Effector memory CD4-positive, alpha-beta T cell (primary cell): ENCODE measurements at places on chromosomes 7 and 10.

DNA sequence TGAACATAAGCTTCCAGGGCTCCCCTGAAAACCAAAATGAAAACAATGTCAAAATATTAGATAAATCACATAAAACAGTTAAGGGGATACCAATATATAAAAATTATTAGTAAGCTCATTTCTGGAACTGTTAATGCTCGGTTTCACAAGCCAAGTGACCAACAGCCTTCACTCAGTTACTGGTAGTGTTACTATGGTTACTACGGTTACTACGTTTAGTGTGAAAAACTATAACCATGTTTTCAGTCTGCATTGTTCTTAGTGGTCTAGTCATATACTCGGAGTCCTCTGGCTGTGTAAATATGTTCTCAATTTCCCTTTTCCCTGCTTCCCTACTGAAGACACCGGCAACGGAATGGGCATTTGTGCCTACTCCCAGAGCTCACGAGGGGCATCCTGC lies 34.8 kb downstream of the HBP1 start:
- DNase-seq = no peak

GRCh38 chr10:28180654-28181053 lies 122.2 kb downstream of the MPP7 start:
- DNase-seq = no peak

DNA sequence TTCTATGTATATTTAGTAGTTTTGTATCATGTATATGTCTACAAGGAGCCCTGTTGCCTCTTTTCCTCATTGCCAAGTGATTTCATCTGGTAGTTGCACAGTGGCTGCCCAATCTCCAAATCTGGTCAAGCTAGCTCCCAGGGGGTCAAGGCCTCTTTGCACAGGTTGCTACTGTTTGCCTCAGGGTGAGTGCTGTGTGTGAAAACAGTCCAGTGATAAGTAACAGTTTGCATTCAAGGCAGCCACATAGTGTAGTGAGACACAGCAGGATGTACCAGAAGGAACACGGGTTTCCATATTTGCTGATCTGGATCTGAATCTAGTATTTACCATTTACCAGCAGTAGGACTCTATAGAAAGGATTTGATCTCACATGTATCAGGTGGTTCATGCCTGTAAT lies 13.3 kb upstream of the EPC1 start:
- no peak for DNase-seq

- no peak for DNase-seq
These were observed 102.3 kb upstream of the RHEB start for GRCh38 chr7:151621961-151622360.

GRCh38 chr7:110139056-110139455 lies 951.9 kb upstream of the LRRN3 start:
- DNase-seq = no peak

DNA sequence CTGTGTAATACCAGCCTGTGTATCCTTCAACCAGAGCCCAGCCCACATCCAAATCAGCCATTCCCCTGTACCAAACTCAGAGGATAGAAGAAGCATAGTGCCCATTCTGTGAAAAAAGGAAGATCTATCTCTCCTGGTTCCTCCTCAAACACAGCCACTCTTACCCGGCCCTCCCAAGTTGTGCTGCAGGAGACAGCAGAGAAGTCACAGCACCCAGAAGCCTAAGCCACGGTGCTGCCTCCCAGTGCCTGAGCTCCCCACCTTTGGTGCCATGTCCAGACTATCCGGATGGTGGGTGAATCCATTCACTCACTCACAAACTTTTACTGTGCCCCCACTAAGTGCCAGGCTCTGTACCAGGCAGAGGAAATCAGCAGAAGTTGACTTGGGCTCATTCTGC lies 166.0 kb upstream of the ZMIZ1 start:
- no peak for DNase-seq

DNA sequence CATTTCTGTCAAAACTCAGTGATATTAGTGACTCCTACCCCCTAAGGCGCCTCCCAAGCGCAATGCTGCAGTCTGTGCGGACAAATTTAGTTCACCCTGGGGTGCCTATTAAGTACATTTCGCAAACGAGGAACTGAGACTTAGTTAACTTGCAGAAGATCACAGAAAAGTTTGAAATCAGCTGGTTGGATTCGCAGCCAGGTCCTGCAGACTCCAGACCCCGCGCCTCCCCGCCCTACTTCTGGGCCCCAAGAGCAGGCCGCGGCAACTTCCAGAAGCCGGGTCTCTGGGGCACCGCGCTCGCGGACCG lies 588 bp downstream of the CYREN start:
- DNase-seq = no peak

DNA sequence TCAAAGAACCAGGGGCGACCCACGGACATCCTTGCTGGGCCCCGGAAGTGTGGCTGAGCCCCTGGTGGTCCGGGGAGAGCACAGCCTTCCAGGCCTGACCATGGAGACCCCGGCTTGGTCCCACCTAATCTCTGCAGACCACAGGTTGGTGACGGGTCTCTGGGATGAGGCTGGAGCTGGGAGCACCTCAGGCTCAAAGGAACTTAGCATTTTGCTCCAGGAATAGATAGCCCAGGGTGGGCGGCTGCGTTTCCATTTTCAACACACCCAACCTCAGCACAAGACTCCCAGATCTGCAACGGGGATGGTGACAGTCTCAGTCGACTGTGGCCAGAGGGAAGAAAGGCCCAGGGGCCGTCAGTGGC lies 58.5 kb downstream of the FOXL3 start:
- DNase-seq = no peak

GRCh38 chr7:563629-564170 lies 44.1 kb upstream of the PDGFA start:
- no peak for DNase-seq

GRCh38 chr7:100864263-100864845 lies 2.8 kb upstream of the TRIP6 start:
- DNase-seq = no peak

DNA sequence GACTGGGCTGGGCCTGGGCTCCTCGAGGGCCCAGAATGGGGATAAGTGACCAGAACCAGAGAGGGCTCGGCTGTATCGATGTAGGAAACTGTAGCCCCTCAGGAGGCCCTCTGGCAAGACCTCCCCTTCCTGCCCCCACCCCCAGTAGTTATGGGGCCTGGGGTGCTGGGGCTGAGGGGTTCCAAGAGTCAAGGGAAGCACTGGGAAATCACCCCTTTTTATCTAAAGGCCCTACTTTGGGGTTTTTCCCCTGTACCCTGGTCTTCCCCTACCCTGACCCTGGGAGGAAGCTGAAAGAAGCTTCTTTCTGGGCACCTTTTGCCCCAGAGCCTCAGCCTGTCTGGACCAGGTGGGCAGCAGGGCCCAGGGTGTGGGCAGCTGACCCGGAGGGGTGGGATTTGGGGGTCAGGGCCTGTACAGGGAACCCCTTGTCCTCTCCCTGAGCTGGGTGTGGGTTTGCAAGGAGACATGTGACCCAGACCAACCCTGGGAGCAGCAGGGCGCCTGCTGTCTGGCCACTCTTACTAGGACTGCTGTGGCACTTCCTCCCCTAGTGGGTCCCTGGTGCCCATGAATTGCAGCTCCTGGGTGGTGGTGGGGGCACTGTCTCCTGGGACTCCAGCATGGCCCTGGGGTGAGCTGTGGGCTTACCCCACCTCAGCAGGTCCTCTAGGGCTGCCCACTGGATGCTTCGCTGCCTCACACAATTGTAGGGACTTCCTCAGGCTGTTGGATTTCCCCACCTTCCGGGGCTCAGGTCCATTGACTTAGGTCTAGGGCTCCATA lies 1.5 kb downstream of the IRF5 start:
- no peak for DNase-seq

DNA sequence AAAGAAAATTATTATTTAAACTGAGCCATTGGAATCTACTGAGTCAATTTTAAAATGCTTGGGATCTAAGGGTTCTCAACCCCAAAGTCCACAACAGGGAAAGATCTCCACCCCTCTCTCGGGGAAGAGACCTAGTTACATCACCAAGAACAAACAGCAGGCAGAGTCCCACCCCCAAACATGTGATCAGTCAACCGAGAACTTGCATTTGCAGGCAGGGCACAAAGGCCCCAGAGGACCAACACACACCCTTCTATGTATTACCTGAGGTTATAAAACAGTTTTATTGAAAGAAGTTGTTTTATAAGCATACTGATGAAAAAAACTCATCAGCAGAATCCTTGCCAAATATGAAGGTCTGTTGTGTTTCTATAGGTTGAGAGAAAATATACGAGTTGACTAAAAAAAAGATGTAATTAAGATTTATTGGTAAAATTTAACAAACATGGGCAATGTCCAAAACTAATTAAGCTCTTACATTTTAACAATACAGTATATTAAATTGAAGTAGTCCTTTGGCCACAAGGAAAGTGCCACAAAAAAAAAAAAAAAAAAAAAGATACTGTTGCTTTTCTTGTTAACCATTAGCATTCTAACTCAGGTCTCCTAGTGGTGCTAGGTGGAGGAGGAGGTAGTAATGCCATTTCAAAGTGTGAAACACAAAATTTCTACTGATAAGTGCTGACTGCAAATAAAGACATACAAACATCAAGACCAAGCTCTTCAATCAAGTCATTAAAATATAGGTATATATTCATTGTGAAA lies 975 bp upstream of the USP54 start:
- DNase-seq = no peak

DNA sequence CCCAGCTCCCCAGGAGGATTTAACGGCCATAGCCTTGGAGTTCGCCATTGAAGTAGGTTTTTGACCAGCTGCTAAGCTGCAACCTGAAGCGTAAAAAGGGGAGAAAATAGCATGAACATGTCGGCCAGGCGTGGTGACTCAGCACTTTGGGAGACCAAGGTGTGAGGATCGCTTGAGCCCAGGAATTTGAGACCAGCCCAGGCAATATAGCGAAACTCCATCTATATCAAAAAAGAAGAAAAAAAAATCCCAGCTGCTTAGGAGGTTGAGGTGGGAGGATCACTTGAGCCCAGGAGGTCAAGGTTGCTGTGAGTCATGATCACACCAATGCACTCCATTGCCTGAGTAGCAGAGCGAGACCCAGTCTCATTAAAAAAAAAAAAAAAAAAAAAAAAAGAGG lies 32.2 kb upstream of the MCU start:
- DNase-seq = no peak

- DNase-seq = no peak
These were observed 323.6 kb downstream of the BBS9 start for GRCh38 chr7:33452805-33453502.

GRCh38 chr10:111171183-111171582 lies 94.4 kb downstream of the ADRA2A start:
- no peak for DNase-seq

- DNase-seq = no peak
These were observed 165.5 kb downstream of the LRRN3 start for GRCh38 chr7:111256391-111256790.

GRCh38 chr10:43057231-43057711 lies 19.6 kb upstream of the RET start:
- DNase-seq = no peak

DNA sequence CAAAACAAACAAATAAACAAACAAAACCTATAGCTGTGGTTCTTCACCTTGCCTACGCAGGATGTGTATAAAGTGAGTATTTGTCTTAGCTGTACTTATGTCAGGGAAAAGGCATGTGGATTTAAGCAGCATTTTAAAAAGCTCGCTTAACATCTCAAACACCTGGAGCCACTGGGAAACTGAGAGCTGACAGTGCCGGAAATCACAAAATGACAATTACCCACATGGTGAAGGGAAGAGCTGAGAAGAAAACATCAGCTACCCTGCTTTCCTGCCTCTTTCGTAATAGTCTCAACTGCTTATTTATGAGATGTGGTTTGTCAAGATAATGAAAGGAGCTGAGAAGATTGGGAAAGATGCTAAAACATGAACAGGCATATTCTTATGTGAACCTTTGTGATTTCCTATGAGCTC lies 31.1 kb upstream of the MSMB start:
- DNase-seq = no peak

DNA sequence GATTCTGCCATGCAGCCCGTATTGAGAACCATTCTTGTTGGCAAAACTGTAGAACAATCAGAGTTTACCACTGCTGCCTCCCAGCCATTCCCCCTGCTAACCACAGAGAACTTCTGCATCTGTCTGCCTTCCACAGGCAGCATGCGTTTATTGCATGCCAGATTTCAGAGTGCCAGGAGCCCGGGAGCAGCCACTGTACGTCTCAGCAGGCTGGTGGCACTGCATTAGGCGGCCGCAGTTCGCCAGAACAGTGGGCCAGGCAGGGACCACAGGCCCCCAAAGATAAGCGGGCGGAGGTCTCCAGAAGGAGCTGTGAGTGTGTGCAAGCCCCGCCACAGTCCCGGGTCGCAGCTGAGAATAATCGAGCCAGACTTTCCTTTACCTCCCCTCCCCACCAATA lies 31.8 kb downstream of the ZNF467 start:
- no peak for DNase-seq

- DNase-seq = no peak
These were observed 837.8 kb upstream of the LRRN3 start for GRCh38 chr7:110253093-110253492.

DNA sequence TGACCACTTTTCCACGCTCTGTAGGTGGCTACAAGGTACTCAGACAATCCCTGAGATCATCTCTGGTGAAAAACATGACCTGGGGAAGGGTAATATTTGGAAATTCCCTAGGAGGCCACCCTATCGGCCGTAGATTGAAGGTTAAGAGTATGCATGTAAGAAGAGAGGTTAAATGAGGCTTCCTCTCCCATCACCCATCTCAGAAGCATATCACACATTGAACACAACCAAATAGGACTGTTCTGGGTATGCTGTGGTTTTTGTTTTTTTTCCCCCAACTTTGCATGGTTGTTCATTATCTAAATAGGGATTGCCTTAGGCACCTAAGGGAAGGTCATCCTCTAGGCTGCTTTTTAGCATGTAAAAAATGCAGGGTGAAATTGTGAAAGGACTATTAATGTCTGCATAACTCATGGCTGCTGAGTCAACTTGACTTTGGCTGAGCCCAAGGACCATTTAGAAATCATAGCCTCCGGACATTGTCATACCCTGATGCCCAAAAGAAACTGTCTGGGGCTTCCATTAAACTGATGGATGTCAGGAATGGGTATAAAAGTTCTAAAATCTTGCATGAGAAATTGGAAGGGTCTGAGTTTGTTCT lies 24.7 kb upstream of the ST8SIA6 start:
- DNase-seq = no peak

DNA sequence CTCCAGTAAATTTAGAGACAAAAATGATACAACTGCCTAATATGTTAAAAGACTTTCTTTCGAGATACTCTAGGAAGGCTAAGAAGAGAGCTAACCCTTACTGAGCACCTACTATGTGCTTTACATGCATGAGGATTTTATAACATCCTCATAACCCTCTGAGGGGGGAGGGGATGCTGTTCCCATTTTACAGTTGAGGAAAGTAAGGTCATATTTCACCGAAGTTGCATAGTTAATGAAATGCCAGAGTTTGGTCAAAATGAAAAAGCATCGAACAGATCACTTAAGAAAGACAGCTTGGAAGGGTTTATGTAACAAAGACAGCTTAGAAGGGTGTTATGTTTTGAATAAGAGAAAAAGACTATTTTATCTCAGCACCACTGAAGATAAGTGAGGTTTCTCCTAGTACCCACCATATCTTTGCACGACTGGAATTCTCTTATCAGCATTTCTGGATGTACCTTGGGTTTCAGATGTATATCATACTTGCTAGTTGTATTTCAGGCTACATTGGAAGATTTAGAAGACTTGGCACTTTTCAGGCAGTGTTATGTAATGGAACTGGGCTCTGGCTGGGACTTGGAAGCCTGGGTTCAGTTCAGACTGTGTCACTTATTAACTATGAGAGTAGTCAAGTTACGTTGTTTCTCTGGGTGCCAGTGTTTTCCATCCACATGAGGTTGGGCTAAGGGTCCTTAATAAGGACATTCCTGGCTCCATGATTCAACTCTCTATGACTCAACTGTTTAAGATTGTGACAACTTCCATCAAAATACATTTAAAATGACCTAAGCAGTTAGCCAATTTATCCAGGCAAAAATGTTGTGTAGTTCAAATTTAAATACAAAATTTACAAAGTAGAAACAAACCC lies 6.0 kb downstream of the RHOBTB1 start:
- DNase-seq = no peak

- DNase-seq = no peak
These were observed 68.9 kb downstream of the KLF6 start for GRCh38 chr10:3716093-3716492.
